ENCODE measurements at places on chromosomes 2 and 18.
A peak's percentile ranks its signal among the peaks of the same experiment; 100 is the strongest.

- DNase-seq = no peak
Measured at GRCh38 chr2:96430394-96430988, 74.7 kb downstream of the NEURL3 start.

DNA sequence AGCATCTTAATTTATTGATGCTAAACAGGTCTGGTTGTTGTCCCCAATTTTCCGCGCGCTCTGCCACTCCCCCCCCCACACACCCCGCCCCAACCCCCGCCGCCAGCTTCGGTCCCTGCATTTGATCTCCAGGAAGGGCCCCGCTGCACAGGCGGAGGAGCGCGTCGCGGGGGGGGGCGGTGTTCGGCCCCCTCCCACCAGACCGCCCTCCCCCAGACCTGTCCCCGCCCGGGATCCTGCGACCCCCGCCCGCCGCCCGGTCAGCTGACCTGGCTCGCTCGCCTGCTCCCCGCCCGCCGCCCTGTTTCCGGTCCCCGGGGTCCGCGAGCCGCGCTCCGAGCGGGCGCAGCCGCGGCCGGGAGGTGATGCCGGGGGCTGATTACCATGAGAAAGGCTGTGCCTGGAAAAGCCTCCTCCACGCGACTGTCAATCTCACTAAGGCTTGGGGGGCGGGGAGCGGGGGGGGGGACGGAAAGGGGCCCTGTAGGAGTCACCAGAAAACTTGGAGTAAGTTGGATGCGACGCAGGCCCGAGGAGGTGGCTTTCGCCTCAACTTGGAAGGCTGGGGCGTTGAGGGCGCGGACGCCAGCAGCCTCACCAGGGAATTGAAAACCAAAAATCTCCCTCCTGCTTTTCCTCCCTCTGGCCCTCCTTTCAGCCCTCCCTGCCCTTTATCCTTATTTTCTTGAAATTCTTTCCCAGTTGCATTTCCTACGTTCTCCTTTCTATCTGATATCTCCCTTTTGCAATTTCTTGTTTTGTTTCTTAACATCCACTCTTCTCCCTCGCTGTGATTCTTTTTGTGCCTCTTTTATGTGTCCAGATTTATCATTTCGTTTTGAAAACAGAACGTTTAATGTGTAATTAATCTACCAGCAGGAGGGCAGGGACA is 4.4 kb upstream of the ZEB2 start:
- no peak for DNase-seq

DNA sequence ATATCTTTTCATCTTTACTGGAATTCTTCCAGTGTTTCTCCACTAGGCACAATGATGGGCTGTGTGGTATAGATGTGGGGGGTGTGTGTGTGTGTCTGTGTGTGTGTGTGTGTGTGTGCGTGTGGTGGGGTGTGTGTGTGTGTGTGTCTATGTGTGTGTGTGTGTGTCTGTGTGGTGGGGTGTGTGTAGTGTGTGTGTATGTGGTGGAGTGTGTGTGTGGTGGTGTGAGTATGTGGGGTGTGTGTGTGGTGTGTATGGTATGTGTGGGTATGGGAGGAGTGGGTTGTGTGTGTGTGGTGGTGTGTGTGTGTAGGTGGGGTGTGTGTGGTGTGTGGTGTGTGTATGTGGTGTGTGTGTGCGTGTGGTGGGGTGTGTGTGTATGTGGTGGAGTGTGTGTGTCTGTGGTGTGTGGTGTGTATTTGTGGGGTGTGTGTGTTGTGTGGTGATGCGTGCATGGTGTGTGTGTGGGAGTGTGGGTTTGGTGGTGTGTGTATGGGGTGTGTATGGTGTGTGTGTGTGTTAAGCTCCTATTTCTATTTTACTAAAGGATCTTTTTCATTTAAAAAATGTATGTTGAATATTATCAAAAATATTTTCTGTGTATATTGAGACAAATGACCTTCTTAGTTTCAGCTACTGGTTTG is 84.2 kb downstream of the IRS1 start:
- no peak for DNase-seq

GRCh38 chr2:39546937-39547336 is 109.9 kb upstream of the MAP4K3 start:
- DNase-seq = no peak

GRCh38 chr18:21242780-21243401 is 859 bp downstream of the GREB1L start:
- no peak for DNase-seq

GRCh38 chr2:101427240-101427639 is 39.9 kb upstream of the CREG2 start:
- DNase-seq = no peak

DNA sequence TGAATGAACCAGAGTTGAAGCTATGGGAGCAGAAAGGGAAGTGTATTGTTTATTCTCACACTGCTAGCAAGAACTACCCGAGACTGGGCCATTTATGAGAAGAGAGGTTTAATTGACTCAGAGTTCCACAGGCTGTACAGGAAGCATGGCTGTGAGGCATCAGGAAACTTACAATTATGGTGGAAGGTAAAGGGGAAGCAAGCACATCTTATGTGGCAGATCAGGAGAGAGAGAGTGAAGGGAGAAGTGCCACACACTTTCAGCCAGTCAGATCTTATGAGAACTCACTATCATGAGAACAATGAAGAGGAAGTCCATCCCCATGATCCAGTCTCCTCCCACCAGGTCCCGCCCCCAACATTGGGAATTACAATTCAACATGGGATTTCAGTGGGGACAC is 383.2 kb upstream of the SLC14A2 start:
- DNase-seq = no peak

GRCh38 chr2:236752096-236752495 is 182.5 kb downstream of the ACKR3 start:
- no peak for DNase-seq

DNA sequence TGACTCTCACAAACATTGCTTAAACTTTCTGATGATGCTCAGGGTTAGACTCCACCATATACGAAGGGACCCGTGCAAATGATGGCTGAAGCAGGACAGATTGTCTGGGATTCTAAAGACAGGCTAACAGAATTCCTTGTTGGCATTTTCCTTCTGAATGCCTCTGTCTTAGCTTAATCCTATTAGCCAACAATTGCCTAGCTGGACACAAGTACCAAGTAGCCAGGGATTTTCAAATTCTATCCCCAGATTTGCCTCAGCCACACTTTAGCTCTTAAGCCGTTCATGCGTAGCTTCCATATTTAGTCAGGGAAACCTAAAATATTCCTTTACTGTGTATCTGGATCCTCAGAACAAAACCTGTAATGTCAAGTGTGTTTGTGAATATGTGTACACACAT is 40.0 kb downstream of the COL4A3 start:
- no peak for DNase-seq

GRCh38 chr2:121234791-121235190 is 50.2 kb downstream of the TFCP2L1 start:
- DNase-seq = no peak

GRCh38 chr2:30334762-30335363 is 103.5 kb downstream of the LBH start:
- DNase-seq = no peak

- no peak for DNase-seq
Measured at GRCh38 chr2:20012032-20012281, 511 bp downstream of the MATN3 start.

GRCh38 chr2:84678214-84678613 is 161.9 kb downstream of the DNAH6 start:
- no peak for DNase-seq

GRCh38 chr18:55856229-55856628 is 268.2 kb upstream of the TCF4 start:
- peak; percentile 82 for DNase-seq

GRCh38 chr18:76474824-76475223 is 20.2 kb downstream of the ZNF516 start:
- no peak for DNase-seq

- DNase-seq = no peak
Measured at GRCh38 chr2:164617466-164617865, 3.8 kb downstream of the GRB14 start.

GRCh38 chr18:73679941-73680712 is 467.5 kb downstream of the FBXO15 start:
- DNase-seq = no peak

DNA sequence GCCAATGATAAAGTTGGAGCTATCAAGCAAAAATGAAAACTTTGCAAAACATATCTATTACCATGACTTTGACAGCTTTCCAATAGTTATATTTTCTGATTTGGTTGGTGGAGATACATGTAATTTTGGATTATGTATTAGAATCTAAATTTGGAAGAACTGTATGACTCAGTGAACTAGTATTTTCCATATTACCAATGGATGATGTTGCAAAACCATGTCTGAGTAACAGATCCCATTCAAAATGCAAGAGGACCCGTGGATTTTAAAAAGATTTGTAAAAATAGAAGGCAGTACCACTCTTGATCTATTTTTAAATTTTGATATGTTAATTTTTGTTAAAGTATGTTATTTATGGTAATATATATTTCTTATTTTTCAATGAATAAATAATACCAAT is 83.0 kb downstream of the TAF4B start:
- DNase-seq = no peak

DNA sequence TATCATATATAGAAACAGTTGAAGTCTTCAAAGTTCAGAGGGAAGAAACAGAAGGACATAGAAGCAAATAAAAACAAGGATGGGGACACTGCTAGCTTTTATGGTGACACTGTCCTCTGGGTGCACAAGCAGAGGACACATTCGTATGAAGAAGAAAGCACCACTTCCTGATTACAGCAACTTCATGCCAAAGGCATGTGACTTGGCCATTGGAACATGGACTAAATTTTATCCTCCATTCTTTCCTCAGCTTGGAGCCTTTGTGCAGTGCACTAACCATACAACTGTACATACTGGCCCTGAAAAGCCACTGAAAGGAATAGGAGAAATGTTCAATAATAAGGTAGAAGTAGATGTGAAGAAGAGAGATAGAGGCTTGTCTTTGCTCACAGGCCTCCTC is 223.3 kb downstream of the MTX2 start:
- DNase-seq = no peak

DNA sequence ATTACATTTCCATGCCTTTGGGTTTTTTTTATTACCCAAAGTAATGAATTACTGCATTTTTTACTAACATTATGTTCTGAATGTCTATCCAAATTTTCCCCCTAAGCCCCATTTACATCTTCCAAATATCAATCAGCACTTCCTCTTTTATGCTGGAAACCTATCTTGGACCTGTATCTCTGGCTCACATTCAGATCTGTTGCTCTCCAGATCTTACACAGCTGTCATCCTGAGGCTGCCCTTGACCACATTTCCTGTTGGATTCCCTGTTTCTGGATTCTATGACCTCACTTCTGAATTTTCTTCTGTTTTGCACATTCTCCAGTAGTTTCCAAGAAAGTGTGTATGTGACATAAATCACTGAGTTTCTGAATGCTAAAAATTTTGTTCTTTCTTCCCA is 146.7 kb downstream of the PDE1A start:
- DNase-seq = peak; percentile 70

- DNase-seq = no peak
Measured at GRCh38 chr2:170576296-170576695, 138.8 kb upstream of the SP5 start.

GRCh38 chr2:24544456-24545115 is 53.5 kb downstream of the NCOA1 start:
- DNase-seq = no peak

- DNase-seq = no peak
Measured at GRCh38 chr2:64001382-64002101, 17.7 kb downstream of the VPS54 start.

GRCh38 chr2:22485486-22485885 is 899.5 kb upstream of the KLHL29 start:
- DNase-seq = no peak

DNA sequence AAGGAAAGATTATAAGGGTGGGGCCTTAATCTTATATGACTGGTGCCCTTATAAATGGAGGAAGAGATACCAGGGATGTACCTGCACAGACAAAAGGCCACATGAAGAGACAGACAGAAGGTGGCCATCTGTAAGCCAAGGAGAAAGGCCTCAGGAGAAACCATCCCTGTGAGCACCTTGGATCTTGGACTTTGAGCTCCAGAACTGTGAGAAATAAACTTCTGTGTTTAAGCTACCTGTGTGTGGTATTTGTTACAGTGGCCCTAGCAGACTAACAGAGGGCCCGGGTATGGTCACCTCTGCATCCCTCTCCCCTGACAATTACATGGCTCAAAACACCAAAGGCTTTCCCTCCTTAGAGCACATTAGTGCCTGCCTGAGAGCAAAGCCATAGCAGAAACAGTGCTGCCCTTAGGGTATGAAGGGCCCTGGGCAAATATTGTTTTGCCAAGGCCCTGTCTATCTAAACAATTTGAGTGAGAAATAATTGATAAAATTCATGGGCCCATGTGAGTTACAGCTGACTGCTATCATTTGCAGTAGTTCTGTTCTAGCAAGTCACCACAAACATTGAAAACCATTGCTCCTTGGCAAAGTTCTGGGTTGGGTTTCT is 109.3 kb upstream of the MYCN start:
- no peak for DNase-seq

GRCh38 chr2:1125217-1125616 is 174.6 kb downstream of the SNTG2 start:
- no peak for DNase-seq

DNA sequence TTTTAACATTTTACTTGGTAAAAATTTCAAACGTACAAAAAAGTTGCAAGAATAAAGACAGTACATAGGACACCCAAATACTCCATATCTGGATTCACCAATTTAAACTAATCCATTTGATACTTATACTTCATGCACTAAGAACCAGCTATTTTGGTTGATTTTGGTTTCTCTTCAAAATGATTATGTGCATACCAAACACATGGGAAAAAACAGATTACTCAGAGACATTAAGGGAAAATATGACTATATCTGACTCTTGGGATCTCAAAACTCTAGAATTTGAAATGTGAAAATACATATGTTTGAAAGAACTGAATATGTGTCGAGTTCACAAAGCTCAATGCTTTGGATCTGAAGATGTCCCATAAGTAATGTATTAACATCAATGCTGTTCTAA is 15.5 kb upstream of the MALL start:
- no peak for DNase-seq

GRCh38 chr2:55454121-55454520 is 34.5 kb upstream of the CCDC88A start:
- DNase-seq = no peak

- DNase-seq = no peak
Measured at GRCh38 chr2:197504512-197504911, 4.3 kb downstream of the HSPE1 start.

DNA sequence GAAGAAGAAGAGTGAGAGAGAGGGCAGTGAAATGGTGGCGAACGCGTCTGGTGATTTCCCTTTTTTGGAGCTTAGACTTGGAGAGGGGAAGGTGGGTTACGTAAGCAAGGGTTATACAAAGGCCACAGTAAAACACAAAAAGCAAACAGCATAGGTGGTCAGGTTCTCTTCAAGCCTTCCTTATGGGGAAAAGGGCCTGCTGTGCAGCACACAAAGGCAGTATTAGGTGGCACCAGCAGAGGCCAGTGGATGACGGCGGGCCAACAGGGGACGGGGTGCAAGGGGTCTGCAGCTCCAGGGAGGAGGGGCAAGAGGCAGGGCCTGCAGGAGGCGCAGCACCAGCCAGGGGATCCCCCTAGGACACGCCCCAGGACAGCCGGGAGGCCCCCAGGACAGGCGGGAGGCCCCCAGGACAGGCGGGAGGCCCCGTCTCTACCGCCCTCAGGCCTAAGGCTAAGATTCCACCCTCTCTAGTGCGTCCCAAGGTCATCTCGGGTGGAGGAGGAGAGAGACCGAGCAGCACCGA is 32.6 kb upstream of the NPC1 start:
- no peak for DNase-seq

- no peak for DNase-seq
Measured at GRCh38 chr2:44938287-44939105, 3.0 kb upstream of the SIX3 start.

GRCh38 chr2:178479275-178479616 is 846 bp upstream of the FKBP7 start:
- DNase-seq = no peak
